RPMI7951 (cell line): ENCODE measurements at places on chromosomes 1 and 21.

GRCh38 chr21:41426676-41427404 lies 801 bp downstream of the MX1 start:
- DNase-seq, result no peak

DNA sequence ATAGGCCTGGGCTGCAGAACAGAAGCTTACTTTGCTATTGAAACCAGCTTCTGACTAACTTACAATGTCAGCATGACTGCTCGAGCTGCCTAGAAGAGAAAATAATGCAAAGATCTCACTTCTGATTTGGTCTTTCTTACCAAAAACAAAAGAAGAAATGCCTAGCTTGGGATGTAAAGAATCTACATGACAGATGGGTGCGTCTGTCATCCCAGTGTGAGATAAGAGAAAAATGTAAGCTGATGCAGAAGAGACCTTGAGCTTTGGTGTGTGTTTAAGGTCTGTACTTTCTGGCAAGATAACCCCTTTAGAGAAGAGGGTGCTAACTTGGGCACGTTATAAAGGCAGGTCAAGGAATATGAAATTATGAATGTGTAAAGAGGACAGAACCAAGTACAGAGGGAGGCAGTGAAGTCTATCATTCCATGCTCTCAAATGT lies 3.6 kb downstream of the FAM20B start:
- DNase-seq, result no peak

GRCh38 chr1:15465674-15466073 lies 9.1 kb downstream of the CELA2A start:
- no peak for DNase-seq

GRCh38 chr1:28139025-28139712 lies 37.3 kb downstream of the PTAFR start:
- peak; percentile 36 for DNase-seq

GRCh38 chr1:234997896-234998741 lies 130.5 kb downstream of the TOMM20 start:
- no peak for DNase-seq

- no peak for DNase-seq
These were observed 227.2 kb upstream of the ST6GALNAC5 start for GRCh38 chr1:76640092-76640491.

DNA sequence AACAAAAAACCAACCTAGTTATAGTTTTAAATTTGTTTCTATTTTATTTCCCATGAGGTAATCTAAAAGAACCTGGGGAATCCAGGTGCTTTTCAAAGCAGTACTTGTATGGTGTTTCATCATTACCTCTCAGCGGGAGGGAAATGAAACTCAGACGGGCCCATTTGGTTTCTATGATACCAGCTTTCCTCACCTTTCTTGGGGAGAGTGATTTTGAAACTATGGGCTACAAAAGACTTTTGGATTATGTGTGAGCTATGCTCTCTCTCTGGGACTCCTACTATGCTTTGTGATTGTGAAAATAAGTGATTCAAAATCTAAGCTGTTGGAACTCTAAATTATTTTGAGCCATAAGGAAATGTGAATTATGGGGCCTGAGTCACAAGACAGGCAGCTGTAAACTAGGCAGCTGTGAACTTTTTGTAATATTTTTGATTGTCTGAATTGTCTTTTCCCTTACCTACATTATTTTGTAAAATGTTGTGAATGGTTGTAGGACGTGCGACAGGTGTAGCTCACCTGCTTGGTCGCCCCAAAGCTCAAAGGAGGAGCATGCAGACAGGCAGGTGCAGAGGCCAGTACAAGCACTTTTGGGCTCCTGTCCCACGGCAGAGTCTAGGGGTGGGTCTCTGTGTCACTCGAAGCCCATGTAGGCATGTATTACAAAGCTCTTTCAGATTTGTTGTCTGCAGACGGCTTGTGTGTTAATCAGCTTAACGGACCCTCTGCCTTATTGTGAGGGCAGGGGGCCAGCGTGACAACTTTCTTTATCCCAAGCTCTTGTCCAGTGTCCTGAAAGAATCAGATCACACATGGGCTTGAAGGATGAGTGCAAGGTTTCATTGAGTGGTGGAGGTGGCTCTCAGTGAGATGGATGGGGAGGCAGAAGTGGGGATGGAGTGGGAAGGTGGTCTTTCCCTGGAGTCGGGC lies 64.8 kb upstream of the BACH1 start:
- no peak for DNase-seq

- DNase-seq, result no peak
These were observed 33.9 kb downstream of the MPZL1 start for GRCh38 chr1:167755654-167756053.

GRCh38 chr1:155574077-155574476 lies 11.5 kb upstream of the ASH1L start:
- DNase-seq, result no peak

DNA sequence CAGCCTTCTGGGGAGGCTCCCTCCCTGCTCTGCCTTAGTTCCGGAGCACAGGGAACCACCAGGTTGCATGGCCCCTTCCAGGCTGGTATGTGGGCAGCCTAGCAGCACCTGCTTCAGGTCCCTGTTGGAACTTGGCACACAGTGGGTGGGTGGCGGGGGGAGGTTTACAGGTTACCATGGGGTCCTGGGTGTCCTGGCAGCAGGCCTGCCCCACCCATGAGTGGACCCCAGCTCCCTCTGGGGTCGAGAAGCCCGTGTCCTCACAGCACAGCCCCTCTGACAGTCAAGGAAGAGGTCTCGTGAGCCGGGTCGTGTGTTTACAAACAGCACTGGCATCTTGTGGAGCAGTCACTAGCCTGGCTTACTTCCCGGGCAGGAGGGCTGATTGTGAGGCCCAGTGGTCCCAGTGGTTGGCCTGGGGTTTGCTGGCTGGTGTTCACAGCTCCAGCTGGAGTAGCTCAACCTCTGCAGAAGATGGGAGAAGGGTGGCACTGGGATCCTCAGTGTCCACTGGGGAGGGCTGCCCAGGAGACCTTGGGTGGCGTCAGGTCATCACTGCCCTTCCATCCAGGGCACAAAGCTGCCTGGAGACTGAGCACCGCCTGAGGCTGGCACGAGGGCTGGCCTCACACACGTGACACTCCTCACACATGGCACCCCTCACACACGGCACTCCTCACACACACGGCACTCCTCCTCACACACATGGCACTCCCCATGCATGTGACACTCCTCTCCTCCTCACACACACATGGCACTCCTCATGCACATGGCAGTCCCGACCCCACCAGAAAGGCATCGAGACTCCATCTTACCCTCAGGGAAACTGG lies 100.9 kb downstream of the RIPK4 start:
- no peak for DNase-seq

DNA sequence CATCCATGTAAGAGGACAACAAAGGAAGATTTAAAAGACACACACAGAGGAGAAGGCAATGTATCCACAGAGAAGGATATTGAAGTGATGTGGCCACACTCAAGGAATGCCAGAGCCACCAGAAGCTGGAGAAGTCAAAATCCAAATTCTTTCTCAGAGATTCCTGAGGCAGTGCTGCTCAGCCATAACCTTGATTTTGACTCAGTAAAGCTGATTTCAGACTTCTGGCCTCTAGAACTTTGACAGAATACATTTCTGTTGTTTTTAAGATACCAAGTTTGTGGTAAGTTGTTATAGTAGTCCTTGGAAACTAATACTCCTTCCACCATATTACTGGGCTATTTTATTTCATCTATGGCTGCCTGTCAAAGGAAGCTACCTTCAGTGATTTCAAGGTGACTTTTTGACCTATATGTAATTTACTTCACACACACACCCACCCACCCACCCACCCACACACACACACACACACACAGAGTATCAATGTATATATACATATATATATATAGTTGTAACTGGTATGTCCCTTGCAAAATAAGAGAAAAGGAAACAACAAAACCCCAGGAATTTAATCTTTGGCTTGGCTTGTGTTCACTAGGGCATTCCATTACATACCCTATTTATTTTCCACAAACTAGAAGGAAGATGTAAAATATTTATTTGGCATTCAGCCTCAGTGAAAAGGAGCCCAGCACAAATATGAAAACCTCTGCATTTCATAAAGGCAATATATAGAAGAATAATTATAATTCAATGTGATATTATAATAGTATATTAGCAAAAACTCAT lies 142.1 kb upstream of the PTGFR start:
- DNase-seq, result no peak

DNA sequence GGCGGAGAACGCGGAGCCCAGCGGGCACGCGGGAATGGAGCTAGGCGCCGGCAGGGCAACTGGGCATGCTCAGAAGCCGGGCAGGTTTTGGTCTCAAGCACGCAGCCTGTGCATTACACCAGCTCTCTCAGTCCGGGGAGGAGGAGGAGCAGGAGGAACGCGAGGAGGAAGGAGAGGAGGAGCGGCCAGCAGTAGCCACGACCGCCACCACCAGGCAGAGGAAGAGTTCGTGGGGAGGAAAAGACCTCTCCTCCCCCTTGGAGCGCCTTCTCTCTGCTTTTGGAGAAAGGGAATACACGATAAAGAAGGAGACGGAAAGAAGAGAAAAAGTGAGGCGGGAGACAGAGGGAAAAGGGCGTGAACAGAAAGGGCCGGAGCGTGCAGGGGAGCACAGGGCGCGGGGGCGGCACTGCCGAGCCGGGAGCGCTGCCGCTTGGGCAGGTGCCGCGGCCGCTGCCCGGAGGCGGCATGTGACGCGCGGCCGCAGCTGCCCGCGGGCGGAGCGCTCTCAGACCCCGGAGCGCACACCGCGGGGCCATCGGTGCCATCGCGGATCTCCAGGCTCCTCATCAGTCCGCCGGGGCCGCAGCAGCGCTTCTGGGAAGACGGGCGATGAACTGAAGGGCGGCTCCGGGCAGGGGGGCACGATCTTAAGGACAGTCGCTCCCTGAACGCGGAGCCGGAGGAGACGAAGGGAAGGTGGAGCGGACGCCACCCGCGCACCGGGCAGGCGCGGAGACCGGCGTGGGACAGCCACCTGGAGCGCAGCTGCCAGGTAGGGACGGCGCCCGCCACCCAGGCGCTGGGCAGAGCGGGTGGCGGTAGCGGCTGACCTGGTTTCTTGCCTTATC lies at the start of gene CHRM3:
TSS of gene CHRM3 (plus strand) at position 116 of the 851 bp plus-strand sequence. CDS start 520,884 bp downstream, outside the sequence.
- no peak for DNase-seq

DNA sequence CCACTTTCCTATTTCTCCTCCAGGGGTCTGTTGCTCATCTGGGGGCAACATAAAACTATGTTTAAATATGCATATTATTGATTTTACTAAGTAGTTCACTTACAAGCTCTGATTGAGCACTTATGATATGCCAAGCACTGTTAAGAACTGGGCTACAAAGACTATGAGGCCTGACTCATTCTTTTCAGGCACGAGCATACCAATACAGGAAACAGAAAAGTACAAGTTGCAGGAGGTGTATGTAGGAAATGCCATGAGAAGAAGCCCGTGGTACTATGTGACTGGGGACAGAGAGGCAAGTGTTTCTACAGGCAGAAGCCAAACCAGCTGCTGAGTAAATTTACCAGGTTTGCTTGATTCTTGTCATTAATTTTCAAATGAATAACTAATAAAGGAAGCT lies 120.4 kb upstream of the PTGFR start:
- DNase-seq, result peak; percentile 74

DNA sequence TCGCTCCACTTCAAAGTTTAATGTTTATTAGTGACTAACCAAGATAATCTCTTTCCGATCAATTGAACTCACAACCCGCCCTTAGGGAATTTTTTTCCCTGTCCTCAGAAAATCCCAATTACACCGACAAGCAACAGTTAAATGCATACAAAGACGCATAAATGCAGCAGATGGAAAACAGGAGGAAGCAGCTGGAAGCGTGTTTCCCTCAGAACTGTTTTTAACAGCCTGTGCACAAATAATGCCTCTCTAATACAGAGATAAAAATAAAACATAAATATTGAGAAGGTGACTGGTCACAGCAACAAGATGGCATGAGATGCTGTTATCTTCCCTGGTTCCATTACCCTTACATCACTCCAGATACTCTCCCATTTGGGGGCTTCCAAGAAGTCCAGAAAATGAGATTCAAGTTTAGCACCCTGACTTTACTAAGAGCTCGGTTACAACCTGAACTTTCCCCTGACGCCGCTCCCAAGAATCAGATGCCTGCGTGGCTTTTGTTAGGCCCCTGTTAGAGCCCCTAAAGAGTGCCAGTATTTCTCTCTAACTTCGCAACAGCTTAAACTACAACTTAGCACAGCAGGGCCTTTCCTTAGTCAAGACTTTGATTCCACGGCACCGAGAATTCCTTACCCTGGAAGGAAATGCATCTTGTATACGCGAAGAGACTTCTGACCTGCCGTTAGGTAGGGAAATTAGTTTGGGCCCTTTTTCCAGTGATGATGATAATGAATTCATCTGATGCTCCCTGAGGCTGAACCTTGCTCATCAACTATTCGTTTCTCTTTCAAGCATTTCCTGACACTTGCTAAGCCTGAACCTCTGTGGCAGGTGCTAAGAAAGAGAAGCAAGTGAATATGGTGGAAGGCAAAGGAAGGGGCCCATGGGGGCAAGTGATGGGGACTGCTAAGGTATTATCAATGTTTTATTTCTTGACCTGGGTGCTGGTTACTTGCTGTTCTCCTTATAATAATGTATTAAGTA lies 137.7 kb upstream of the SMYD2 start:
- no peak for DNase-seq

GRCh38 chr21:28337315-28337714 lies 655.4 kb downstream of the LTN1 start:
- DNase-seq, result peak; percentile 36

GRCh38 chr21:40335704-40336103 lies 468.5 kb downstream of the PCP4 start:
- no peak for DNase-seq

DNA sequence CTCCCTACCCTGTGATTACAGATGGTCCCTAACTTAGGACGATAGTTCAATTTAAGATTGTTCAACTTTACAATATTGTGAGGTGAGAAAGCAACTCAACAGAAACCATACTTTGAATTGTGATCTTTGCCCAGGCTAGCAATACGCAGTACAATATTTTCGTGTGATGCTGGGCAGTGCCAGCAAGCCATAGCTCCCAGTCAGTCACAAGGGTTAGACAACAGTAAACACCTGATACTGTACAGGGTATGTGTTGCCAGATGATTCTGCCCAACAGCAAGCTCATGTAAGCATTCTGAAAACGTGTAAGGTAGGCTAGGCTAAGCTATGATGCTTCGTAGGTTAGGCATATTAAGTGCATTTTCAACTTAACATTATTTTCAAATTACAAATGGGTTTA lies 11.9 kb downstream of the GPBP1L1 start:
- no peak for DNase-seq

DNA sequence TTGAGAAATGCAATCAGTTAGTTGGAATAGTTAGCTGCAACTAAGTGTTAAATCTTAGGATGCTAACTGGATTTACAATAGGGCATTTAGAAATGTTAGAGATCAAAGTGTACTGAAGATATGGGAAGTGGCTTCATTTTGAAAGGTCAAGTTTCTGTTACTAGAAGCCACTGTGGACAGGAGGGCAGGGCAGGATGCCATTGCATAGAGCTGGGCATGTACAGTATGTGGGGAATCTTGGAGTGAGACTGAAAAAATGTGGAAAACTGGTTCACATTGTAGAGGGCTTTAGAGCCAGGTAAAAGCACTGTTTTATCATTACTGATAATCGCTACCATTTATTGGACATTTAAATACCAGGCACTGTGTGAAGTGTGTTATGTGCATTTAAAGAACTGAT lies 31.0 kb downstream of the ARID1A start:
- no peak for DNase-seq

GRCh38 chr1:26225033-26225831 lies 8.8 kb upstream of the CEP85 start:
- DNase-seq, result peak; percentile 28

- DNase-seq, result peak; percentile 87
These were observed 37.6 kb upstream of the GORAB start for GRCh38 chr1:170494369-170494768.
